ENCODE measurements at places on chromosomes 3 and 15. TPM values are rescaled to one million over a fixed set of nuclear protein-coding genes. Genes with fewer than 3 reads are reported as not detected.

Gene LARP6
- total RNA-seq: 75.2 TPM

Gene SYNPR
- not detected for total RNA-seq

- H3K4me1 ChIP-seq: no peaks in the 10 kb centered on the region
- H3K4me3 ChIP-seq: no peak overlapping the region
- H3K27me3 ChIP-seq: no peaks in the 10 kb centered on the region
- no peaks in the 10 kb centered on the region for H3K36me3 ChIP-seq
- DNase-seq: no peak
Observed at GRCh38 chr15:63000706-63001105, 41.8 kb upstream of the TPM1 start.

Gene LRRC3B
- total RNA-seq: 1.6 TPM

- H3K27ac ChIP-seq: no peak overlapping the region
- H3K4me3 ChIP-seq: no peak overlapping the region
- DNase-seq: no peak
- no peaks in the 10 kb centered on the region for H3K4me1 ChIP-seq
Observed at GRCh38 chr3:57098418-57099310, 38.2 kb downstream of the SPATA12 start.

GRCh38 chr3:77283108-77283507 lies 243.2 kb downstream of the ROBO2 start:
- no peak overlapping the region for H3K4me3 ChIP-seq
- DNase-seq: no peak
- no peak overlapping the region for H3K27ac ChIP-seq
- no peaks in the 10 kb centered on the region for H3K4me1 ChIP-seq
- no peaks in the 10 kb centered on the region for H3K36me3 ChIP-seq

DNA sequence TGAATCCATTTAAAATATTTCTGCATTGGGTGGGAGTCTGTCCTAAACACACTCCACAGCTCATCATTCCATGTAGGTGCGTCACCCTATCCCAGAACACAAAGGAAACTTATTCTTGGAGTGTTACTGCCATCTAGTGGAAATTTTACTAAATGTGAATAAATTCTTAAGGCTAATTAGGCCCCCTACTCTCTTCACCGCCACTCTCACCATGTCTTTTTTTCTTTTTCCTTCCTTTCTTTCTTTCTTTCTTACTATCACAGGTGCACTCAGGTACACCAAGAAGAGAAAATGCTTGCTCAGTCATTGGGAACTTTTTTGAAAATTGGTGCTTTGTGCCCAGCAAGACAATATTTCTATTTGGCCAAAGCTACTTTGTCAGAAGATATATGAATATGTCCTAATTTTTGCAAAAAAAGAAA lies 26.4 kb upstream of the ATP8B4 start:
- peak; percentile 66 for DNase-seq
- no peak overlapping the region for H3K4me3 ChIP-seq
- no peaks in the 10 kb centered on the region for H3K27me3 ChIP-seq
- no peaks in the 10 kb centered on the region for H3K36me3 ChIP-seq
- no peaks in the 10 kb centered on the region for H3K4me1 ChIP-seq
- no peak overlapping the region for H3K27ac ChIP-seq

Gene CYP8B1
- total RNA-seq: not detected

Gene FAM174B
- 11.2 TPM for total RNA-seq

- H3K4me3 ChIP-seq: no peak overlapping the region
- no peak overlapping the region for H3K27ac ChIP-seq
- no peaks in the 10 kb centered on the region for H3K27me3 ChIP-seq
- no peaks in the 10 kb centered on the region for H3K4me1 ChIP-seq
- DNase-seq: no peak
Observed at GRCh38 chr3:196323016-196323415, 5.0 kb upstream of the DYNLT2B start.

DNA sequence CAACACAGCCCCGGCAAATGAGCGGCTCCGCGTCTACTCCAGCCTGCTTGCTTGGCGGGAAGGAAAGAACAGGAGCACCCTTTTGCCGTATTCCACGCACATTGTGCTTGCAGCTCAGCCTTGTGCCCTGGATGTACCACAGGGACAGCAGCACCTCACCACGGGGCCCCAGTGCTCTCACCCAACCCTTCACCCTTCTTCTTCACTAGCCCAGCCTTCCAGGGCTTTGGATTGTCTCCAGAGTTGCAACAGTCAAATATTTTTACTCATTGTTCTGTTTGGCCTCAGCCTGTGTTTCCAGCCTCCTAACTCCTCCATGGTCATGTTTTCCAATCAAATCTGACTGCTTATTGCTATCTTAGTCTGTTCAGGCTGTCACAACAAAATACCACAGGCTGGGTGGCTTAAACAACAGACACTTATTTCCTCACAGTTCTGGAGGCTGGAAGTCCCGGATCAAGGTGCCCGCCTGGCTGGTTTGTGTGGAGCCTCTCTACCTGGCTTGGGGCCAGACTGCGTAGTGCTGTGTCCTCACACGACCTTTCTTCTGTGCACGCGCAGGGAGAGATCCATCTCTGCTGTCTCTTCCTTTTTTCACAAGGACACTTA lies 79.2 kb upstream of the ABHD17C start:
- no peaks in the 10 kb centered on the region for H3K27me3 ChIP-seq
- H3K4me3 ChIP-seq: no peak overlapping the region
- H3K4me1 ChIP-seq: no peaks in the 10 kb centered on the region
- DNase-seq: peak; percentile 39
- H3K27ac ChIP-seq: no peak overlapping the region

DNA sequence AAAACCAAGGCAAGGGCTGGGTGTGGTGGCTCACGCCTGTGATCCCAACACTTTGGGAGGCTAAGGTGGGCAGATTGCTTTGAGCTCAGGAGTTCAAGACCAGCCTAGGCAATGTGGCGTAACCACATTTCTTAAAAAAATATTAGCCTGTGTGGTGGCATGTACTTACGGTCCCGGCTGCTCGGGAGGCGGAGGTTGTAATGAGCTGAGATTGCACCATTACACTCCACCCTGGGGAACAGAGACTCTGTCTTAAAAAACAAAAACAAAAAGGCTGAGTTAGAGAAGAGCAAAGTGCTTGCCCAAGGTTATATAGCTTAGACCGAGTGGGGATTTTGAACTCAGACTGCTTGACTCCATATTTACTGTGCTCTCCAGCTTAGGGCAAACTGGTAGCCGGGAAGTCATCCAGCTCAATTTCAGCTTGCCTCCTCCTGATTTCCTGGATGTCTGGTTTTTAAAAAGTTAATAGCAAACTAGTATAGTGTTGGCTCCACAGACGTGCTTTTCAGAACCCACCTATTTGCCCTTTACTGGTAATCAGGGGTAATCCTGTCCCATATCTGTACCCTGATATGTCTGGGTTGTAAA lies 138.9 kb downstream of the CACNA1D start:
- no peak for DNase-seq
- H3K4me1 ChIP-seq: no peaks in the 10 kb centered on the region
- H3K36me3 ChIP-seq: no peaks in the 10 kb centered on the region
- H3K27me3 ChIP-seq: peaks cover 2% of the 10 kb centered on the region
- H3K27ac ChIP-seq: no peak overlapping the region
- no peak overlapping the region for H3K4me3 ChIP-seq

DNA sequence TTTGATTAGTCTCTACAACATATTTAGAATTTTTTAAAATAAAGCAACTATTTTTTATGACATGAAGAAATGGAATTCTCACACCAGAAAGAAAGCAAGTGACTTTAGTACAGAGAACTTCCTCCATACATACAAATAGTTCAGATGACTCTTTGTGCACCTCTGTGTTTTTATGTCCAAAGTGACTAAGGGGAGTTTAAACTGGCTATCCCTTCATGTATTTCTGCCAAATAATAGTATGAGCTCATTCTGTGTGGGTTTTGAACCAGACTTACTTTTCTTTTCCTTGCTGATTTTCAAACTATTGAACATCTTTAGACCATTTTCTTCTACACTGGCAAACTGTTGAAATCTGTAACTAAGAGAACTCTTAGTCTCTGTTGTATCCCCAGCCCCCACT lies 196.3 kb downstream of the EPHA3 start:
- H3K4me1 ChIP-seq: peaks cover 6% of the 10 kb centered on the region
- H3K36me3 ChIP-seq: no peaks in the 10 kb centered on the region
- H3K27me3 ChIP-seq: no peaks in the 10 kb centered on the region
- H3K4me3 ChIP-seq: no peak overlapping the region
- peak; percentile 68 for DNase-seq

- DNase-seq: no peak
- no peak overlapping the region for H3K27ac ChIP-seq
- H3K27me3 ChIP-seq: no peaks in the 10 kb centered on the region
- H3K36me3 ChIP-seq: no peaks in the 10 kb centered on the region
- peak overlapping the region; percentile 39 for H3K4me3 ChIP-seq
Observed at GRCh38 chr15:89775815-89776214, 317 bp upstream of the MESP2 start.

GRCh38 chr3:32508711-32509110 lies 6.1 kb upstream of the CMTM6 start:
- no peaks in the 10 kb centered on the region for H3K36me3 ChIP-seq
- H3K4me3 ChIP-seq: no peak overlapping the region
- no peaks in the 10 kb centered on the region for H3K4me1 ChIP-seq
- no peak overlapping the region for H3K27ac ChIP-seq
- no peaks in the 10 kb centered on the region for H3K27me3 ChIP-seq
- no peak for DNase-seq

GRCh38 chr15:27730868-27731267 lies 368.2 kb downstream of the OCA2 start:
- no peaks in the 10 kb centered on the region for H3K27me3 ChIP-seq
- H3K4me3 ChIP-seq: no peak overlapping the region
- DNase-seq: peak; percentile 77
- peak overlapping the region; percentile 23 for H3K27ac ChIP-seq
- peaks cover 12% of the 10 kb centered on the region for H3K4me1 ChIP-seq

- no peaks in the 10 kb centered on the region for H3K36me3 ChIP-seq
- H3K27me3 ChIP-seq: no peaks in the 10 kb centered on the region
- no peaks in the 10 kb centered on the region for H3K4me1 ChIP-seq
Observed at GRCh38 chr3:120048355-120049041, 45.7 kb downstream of the GSK3B start.

- no peak overlapping the region for H3K4me3 ChIP-seq
- DNase-seq: no peak
- H3K27ac ChIP-seq: no peak overlapping the region
- no peaks in the 10 kb centered on the region for H3K36me3 ChIP-seq
Observed at GRCh38 chr3:171768986-171769385, 41.3 kb downstream of the PLD1 start.

DNA sequence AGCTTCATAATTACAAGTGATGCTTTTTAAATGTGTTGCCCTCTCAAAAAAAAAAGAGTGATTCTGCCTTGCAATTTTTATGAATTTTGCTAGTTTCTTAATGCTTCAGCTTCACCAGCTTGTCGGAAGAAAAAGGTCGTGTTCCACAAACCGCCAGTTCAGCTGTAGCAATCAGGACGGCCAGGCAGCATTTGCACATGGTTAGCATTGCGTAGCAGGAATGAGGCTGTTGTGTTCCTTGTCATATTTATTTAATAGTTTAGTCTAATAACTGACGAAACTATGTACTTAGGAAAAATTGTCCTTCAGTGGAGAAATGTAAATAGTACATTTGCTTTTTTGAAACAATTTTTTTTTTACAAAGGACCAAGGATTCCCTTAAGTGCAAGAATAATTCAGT lies 64.9 kb upstream of the SELENOK start:
- H3K4me3 ChIP-seq: no peak overlapping the region
- no peaks in the 10 kb centered on the region for H3K27me3 ChIP-seq
- H3K27ac ChIP-seq: no peak overlapping the region
- no peaks in the 10 kb centered on the region for H3K4me1 ChIP-seq
- no peaks in the 10 kb centered on the region for H3K36me3 ChIP-seq

DNA sequence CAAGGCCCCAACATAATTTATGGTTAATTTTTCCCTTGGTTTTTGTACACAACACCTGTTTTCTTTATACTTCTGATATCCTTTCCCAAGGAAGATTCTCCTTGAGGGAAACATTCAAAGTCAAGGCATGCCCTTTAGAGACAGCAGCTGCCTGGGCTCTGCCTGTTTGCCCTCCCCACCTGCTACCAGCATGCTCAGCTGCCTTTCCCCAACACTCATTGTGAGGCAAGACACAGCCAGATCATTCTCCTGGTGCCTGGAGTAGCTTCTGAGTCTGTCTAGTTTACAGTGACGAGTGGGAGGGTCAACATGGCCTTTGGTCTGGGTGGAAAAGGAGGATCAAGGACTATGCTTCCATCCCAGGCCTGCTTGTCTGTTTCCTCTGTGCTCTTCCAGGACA lies 132.5 kb downstream of the EPHB1 start:
- H3K4me1 ChIP-seq: no peaks in the 10 kb centered on the region
- DNase-seq: no peak
- H3K27ac ChIP-seq: no peak overlapping the region
- H3K4me3 ChIP-seq: no peak overlapping the region

Gene MAP3K13
- total RNA-seq: 22.2 TPM

DNA sequence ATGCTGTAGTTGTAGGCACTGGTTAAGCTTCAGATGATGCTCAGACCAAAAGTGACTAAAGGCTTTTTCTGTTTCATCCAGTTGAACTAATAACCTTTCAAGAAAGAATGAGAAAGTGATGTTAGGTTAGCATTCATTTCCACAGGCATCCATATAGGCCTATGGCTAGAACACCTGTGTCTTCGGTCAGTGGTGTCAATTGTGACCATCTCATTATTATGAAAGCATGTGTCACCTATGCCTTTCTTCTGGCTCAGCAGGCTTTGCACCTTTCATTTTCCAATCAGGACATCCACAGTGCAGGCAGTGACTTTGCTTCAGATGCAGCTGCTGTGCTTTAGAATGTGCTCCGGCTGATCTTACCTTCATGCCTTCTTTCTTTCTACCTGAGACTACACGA lies 57.9 kb downstream of the B3GNT5 start:
- no peaks in the 10 kb centered on the region for H3K36me3 ChIP-seq
- no peak overlapping the region for H3K4me3 ChIP-seq
- H3K27me3 ChIP-seq: no peaks in the 10 kb centered on the region

DNA sequence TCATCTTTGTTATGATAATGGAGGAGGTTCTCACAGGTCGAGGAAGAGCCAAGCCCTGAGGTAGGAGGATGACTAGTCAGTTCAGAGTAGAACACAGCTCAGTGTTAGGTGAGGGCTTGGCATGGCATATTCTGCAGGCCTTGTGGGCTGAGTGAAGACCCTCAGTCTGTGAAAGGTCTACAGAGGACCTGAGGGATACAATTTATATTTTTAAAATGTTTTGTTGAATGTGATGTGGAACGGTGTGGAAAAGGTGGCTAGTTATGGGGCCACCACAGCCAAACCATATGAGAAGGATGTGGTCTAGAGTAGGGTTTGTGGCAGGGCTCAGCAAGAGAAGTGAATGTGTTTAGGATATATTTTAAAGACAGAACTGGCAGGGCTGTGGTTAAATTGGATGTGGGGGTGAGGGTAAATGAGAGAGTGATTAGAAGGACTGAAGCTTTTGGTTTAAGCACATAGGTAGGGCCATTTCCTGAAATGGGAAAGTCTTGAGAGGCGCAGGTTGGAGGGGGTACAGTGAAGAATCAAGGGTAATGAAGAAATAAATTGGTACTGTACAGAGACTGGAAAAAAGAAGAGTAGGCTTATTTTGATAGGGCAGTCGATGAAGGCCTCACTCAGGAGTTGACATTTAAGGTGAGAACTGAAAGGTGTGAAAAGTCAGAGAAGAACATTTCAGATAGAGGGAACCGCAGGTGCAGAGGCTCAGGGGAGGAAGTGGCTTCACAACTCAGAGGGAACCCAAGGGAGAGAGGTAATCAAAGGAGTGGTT lies 60.5 kb downstream of the SPTSSB start:
- no peaks in the 10 kb centered on the region for H3K4me1 ChIP-seq
- H3K27me3 ChIP-seq: no peaks in the 10 kb centered on the region
- H3K27ac ChIP-seq: no peak overlapping the region
- no peak overlapping the region for H3K4me3 ChIP-seq
- DNase-seq: no peak

GRCh38 chr3:168362661-168363247 lies 267.0 kb upstream of the GOLIM4 start:
- H3K36me3 ChIP-seq: no peaks in the 10 kb centered on the region
- H3K4me1 ChIP-seq: no peaks in the 10 kb centered on the region
- H3K4me3 ChIP-seq: no peak overlapping the region
- no peak for DNase-seq
- H3K27me3 ChIP-seq: no peaks in the 10 kb centered on the region
- H3K27ac ChIP-seq: no peak overlapping the region
